GM13977 (cell line): ENCODE measurements at places on chromosomes 2 and 18.

- no peak for DNase-seq
Observed at GRCh38 chr2:137942037-137942832, 22.0 kb upstream of the HNMT start.

- DNase-seq, result no peak
Observed at GRCh38 chr2:210461401-210461800, 15.2 kb downstream of the LANCL1 start.

DNA sequence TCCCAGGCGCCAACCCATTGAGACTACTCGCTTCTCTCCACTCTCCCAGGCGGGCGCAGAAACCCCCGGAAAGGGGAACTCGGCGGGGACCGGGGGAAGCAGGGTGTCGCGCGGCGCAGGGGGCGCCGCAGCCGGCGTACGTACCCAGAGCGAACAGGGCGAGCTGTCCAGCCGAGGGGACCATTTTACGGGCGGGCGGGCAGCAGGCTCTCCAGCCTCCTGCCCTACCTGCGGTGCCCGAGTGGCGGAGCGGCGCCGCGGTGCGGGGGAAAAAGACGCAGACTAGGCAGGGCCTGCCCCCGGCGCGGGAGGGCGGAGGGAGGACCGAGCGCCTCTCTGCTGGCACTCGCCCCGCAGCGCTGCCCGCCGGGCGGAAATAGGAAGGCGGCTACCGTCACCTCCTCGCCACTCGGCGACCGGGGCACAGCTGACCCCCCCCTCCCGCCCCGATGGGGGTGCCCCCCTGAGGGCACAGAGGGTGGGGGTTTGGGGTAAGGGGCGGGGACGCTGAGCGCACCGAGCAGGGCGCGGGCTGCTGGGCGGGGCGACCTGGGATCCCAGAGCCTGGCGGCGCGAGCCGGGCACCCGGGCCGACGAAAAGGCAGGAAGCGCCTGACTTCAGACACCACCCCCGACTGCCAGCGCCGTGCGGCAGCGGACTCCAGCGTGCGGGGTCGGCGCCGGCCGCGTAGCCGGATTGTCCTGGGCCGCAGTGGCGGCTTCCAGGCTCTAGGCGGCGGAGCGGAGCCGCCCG, at the start of gene TGFA:
TGFA (minus strand) TSS at position 243 of the 754 bp plus-strand sequence; CDS start at position 184, 59 bp downstream.
- DNase-seq, result peak; percentile 71

- DNase-seq, result no peak
Observed at GRCh38 chr18:30277676-30278075, 764.9 kb downstream of the DSC3 start.

DNA sequence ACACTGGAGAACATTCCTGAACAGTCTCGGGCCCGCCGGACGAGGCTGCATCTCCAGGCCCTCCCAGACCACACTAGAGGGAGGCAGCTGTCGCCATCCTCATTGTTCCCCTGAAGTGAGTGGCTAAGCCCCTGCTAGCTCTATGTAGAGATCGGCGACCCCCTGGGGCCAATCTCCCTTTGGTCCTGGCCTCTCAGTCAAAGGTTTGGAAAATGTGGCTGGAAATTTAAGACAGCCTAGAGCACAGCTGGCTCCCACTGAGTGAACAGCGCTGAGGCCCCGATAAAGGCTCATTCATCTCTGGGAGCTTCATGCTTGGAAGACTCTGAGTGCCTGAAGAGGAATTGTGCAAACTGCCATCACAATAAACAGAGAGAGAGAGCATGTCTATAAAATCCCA, 360.3 kb downstream of the CLIP4 start:
- no peak for DNase-seq

- DNase-seq, result no peak
Observed at GRCh38 chr2:219578811-219579613, 6.9 kb downstream of the INHA start.

GRCh38 chr2:223102450-223102849, 50.5 kb downstream of the KCNE4 start:
- no peak for DNase-seq

DNA sequence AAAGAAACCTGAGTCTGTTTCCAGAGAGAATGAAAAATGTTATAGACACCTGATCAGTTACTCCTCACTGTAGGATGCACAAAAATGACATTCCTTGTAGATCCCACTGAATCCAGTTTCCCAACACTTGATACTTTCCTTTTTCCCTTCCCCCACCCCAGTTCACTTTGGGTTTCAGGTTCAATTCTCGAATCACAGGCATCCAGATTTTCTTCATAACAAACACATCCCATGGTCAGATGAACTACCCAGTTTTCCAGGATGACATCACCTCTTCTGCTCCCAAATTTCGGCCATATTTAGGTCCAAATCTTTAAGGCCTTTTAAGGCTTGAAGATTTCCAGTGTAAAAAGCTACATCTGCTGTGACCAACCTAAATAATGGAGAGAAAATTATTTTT, 51.5 kb downstream of the UGP2 start:
- no peak for DNase-seq

GRCh38 chr2:39484620-39485495, 47.8 kb upstream of the MAP4K3 start:
- DNase-seq, result no peak

DNA sequence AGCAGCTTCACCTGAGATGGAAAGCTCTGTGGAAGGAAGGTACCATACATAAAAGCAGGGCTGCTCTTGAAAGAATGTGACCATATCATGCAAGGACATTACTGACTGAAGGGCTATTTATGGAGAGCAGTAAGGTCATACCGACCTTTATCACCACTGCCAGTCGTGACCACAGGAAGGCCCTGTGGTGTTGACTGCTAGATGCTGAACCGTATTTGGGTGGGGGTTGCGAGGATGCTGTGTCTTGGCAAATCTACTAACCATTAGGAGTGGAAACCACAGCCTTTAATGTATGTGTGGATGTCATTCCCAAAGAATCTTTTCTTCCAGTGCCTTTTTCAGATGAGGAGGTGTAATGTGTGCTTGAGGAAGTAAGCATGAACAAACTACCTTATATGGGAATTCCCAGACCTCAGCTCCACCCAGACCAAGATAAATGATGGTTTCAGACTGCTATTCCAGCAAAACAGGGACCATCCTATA, 60.8 kb downstream of the LIMS1 start:
- DNase-seq, result no peak

DNA sequence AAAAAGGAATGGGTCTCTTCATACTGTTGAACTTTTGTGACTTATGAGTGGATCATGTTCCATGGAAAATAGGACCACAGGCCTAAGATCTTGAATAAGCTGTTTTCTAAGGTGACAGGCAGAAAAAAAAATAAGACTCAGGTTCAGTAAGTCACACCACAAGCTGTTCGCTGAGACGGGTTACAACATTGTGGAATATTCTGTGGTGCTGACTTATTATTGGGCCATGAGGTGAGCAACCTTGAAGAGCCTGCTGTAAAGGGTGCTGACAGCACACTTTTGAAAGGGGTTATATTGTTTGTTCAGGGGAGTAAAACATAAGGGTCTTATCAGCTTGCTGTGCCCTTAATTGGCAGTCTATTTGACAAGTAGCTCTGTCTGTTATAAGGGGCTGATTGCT, 439.8 kb upstream of the SLC14A2 start:
- no peak for DNase-seq

DNA sequence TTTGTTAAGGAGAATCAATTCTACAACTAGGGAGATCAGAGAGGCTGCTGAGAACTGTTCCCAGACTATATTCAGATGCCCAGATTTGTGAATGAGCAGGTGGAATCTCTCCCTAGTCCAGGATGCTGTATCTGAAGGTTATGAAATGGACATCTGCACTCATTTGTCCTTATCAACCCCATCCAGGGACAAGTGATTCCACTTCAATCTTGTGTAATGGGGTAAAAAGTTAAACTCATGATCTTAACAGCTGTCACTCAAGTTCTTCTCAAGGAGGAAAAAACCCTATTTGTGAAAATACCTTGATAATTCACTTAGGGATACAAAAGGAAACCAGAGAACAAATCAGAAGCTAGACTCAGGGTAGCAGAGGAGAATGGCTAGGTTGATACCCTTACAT, 144.8 kb downstream of the PLCL1 start:
- DNase-seq, result no peak

- no peak for DNase-seq
Observed at GRCh38 chr2:178949584-178949983, 100.4 kb downstream of the CCDC141 start.

DNA sequence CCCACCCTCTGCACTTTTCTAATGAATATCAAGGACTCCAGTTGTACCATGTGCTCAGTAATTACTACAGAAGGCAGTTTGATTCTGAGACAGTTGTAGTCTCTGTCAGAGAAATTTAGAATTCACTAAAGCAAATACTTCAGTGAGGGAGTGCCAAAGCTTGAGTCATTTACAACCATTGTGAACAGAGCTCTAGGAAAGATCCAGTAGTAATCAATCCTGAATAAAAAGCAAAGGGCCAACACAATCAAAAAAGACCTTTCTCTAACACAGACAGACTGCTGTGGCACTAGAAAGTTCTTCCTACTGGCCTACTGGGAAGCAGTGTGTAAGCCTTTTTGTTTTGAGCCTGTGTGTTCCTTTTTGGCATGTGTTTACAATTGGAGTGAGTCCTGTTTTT, 135.6 kb upstream of the UNC80 start:
- no peak for DNase-seq

DNA sequence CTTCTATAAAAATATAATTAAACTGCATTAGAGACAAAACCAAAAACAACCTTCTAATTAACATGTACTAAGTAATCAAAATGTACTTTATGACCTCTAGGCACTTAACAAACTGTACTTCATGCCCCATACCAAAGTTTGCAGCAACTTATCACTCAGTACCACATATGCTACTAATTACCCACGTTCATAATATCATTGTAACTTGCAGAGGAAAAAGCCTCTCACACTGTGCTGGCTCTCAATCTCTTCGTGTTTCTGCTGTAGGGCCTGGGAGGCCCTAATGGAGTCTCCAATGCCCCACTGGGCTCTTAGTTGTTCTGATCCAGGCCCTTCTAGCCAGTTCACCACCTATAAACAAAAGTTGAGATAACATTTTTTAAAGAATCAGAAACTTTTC, 82.1 kb upstream of the CCDC141 start:
- DNase-seq, result no peak

DNA sequence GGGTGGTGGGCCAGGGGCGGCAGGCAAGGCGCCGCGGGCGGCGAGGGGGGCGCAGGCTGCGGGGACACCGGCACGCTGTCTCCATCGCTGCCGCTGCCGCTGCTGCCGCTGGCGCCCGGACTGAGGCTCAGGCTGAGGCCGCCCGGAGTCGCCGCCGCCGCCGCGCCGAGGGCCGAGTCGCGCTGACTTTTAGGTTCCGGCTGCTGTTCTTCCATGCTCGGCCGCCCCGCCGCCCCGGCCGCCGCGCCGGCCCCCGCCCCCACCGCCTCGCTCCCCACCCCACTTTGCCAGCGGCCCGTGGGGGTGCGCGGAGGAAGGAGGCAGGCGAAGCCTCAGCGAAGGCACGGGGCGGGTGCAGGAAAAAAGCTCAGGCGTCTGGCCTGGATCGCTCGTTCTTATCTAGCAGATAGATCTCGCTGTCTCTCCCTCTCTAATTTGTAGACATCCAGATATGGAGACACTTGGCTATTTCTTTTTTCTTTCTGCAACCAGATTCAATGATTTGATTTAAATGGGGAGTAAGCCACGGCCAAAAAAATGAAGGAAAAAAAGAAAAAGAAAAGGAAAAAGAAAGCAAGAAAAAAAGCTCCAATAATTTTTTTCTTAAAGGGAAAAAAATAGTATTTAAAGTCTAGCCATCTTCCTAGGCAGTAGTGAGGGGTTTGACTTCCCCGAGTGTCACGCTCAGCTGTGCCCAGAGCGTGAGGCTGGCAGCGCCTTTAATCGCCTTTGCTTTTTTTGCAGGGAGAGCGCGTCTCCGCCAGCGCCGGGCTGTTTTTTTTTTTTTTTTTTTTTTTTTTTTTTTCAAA, at the start of gene EN1:
EN1 (minus strand) TSS at position 696 of the 809 bp plus-strand sequence; CDS start at position 215, 481 bp downstream.
- DNase-seq, result no peak

GRCh38 chr2:33238111-33238510, 238.3 kb upstream of the RASGRP3 start:
- DNase-seq, result no peak

DNA sequence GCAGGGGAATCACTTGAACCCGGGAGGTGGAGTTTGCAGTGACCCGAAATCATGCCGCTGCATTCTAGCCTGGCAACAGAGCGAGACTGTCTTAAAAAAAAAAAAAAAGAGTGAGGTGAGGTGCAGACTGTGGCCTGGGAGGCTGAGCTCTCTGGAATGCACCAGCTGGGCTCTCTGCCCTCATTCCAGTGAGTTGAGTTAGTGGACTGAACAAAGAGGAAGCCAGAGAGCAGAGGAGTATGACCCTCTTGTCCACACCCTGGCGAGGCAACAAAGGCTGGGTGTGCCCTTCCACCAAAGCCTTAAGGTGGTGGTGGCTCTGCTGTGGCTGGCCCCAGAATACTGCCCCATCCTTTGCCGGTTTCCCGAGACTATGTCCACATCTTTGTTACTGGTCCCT, 71.3 kb upstream of the ACKR3 start:
- DNase-seq, result no peak

DNA sequence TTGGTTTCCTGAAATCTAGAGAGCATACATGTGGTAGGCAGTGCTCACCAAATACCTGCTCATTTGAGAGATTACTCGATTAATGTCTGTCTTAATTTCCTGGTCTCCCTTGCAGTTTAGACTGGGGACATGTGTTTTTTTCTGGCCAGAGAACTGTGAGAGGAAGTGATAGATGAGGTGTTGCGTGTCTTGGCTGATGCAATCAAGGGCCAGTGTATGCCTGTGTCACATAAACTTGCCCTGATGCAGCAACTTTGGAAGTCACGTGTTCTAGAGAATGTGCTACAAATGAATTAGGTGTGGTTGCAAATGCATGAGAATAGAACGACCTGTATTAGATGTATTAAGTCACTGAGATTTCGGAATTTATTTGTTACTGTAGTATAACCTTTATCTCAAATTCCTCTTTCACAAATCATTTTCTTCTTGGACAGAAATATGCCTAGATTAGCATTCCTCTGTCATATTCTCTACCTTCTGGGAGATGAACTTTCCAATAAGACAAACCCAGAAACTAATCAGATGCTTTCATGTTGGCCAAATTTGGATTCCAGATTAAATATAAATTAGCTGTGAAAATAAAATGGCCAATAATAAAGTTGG, 9.9 kb upstream of the IL1A start:
- DNase-seq, result peak; percentile 31

DNA sequence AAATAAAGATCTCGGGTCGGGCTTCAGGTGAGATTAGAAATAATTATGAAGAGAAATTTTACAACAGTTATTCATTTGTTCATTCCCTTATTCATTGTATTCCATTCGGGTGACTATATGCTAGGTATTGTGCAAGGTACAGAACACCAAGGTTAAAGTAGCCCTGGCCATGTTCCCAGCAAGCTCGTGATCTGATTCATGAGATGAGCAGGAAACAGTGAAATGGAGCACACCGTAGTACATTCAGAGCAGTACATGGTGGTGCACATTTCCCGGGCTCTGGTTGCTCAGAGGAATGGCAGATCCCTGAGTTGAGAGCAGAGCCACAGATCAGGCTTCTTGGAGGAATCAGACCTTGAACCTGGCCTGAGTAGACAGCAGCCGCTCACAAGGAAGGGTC, 87.7 kb downstream of the PRKRA start:
- DNase-seq, result no peak

GRCh38 chr2:157438863-157439823, 4.7 kb downstream of the CYTIP start:
- no peak for DNase-seq
